Suppressor macrophage treated with lipopolysaccharide for 1 hour (primary cell): ENCODE measurements at places on chromosomes 5 and 9.

DNA sequence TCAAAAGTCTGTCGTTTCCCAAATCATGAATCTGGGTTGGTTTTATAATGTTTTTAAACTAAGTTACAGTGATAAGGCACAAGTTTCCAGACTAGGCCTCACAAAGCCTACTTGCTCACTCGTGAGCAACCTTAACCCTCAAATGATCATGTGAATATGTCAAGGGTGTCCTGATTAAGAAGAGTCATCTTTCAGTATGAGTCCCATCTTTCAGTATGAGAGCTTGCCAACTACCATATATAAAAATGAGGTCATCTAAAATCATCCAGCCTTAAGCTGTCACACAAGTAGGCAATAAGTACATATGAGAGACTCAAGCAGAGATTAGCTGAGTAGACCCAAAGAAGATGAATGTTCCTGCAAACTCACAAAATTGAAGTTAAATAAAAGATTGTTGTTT, 668.4 kb upstream of the FAM174A start:
- DNase-seq: no peak

- DNase-seq: no peak
These were observed 180.9 kb downstream of the AOPEP start for GRCh38 chr9:94907264-94907936.

- DNase-seq: no peak
These were observed 101.4 kb downstream of the FBXO4 start for GRCh38 chr5:42026446-42026845.

DNA sequence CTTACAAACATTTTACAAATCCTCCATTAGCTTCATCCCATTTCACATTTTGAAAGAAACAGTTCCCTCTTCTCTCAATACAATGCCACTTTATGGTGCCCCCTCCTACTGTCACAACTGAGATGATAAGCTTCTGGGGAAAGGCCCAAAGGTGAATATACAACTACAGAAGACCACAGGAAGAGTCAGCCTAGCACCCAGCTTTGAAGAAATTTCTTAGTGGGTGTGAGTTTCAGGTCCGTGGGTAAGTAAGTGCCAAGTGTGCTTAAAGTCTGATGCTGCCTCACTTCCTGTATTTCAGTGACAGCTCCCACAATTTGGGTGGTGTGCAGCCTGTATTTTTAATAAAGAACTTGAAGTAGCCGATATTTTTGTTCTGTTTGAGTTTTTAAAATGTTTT, 68.1 kb downstream of the ARHGEF28 start:
- DNase-seq: no peak

DNA sequence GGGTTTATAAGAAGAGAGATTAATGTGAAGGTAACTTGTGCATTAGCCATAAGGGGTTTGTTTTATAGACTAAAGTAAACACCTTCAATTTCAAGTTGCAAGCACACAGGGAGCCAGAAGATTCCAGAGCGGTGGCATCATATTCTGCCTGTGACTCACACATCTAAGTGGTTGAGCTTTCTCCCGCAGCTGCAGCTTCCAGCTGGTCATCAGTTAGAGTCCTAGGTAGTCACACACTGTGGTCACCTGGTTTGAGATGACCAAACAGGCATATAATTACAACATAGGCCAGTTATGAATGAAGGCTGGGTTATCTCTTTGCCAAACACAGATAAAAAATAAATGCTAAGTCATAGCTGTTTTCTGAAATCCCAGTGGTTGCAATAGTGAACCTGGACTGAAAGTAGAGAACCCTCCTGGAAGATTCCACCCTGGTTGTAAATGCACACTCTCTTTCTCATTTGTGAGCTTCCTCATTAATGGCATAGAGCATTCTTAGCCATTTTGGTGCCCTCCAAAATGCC, 171.3 kb downstream of the GDNF start:
- DNase-seq: peak; percentile 10

GRCh38 chr5:76586531-76586930, 36.7 kb downstream of the F2RL2 start:
- no peak for DNase-seq

DNA sequence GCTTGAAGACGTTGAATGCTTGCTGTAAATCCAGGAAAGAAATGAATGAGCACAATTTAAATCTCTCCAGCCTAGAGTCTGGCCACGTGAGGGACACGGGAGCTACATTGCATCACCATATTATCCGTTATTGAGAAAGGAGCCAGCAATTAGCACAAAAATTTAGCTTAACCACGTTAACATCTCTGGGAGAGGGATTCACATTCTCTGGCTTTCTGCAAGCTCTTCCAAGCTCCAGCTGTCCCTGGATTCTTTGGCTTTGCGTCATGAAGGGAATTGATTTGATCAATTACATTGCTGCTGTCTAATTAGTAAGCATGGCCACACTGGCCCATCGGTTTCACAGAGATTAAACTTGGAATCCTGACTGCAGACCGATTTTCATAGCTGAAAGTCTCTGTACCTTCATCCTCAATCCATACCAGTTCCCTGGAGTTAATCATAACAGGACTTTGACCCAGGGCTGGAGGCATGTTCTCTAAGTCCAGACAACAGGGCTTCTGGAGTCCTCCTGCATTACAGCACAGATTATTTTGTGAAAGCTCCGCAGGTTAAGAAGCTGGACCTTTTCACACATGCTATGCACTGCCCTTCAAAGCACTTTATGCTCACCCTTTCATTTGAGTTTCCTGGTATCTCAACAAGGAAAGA, 31.6 kb downstream of the ADRA1B start:
- no peak for DNase-seq

DNA sequence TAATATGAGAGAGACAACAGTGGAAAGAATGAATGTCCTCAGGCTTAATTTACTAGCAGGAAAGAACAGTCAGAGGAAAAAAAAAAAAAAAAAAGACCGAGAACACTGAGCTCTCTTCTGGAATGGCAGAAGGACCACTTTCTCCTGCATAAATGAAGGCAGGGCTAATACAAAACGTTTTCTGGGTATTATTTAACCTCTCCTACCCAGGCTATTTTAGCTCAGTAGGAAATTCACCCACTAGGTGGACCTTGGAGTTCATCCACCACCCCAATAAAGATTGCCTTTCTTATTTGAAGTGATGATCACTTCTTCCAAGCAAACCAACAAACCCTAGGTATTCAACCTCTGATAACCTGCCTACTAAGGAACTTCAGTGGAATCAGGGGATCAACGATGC, 3.7 kb downstream of the GLIS3 start:
- no peak for DNase-seq

DNA sequence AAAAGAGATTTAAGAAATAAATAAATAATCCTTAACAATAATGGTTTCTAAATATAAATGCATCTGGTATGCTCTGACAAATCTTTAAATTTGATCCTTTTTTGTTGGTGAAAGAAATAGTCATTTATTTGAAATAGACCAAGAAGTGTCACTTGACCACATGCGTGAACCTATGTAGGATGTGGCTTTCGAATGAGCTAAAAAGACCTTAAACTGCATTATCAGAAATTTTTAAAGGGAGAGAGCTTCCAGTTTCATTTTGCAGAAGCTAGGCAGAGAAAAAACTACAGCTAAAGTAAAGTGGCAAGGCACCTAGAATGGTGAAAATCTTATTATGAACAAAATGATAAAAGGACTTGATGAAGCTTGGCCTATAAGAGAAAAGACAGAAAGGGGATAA, 309.2 kb upstream of the EFNA5 start:
- DNase-seq: no peak

- DNase-seq: no peak
These were observed 253.4 kb downstream of the ARHGAP26 start for GRCh38 chr5:143023411-143024096.

DNA sequence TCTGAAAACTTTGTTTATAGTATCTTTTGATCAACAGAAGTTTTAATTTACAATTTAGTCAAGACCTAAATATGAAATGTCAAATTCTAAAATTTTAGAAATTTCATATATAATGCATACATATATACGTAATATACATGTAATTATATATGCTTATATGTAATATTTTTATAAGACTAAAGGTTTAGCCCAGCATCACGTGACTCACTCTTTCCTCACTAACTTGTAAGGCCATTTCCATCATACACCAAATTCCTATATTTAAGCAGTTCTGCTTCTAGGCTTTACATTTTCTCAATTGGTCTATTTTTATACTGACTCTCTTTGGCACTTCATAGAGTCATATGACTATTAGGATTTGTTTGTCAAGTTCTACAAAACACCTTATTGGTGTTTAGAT, 56.4 kb downstream of the CFAP95 start:
- no peak for DNase-seq

DNA sequence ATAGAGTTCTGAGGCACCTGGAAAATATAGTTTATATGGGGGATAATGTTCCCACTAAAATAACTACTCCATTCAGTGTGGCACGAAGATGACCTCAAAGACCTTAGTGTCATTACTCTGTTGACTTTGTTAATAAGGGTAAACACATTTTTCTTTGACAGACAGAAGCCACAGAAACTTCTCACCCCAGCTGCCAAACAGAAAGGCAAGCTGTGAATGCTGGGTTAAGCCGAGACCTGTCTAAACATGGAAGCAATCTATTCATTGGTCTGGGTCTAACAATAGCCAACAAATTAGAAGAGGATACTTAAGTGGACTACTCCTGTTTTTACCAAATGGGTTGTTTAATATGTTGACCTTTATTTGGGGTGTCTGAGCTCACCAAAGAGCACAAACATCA, 171.4 kb downstream of the TLE1 start:
- DNase-seq: no peak

GRCh38 chr9:93218161-93218560, 34.2 kb downstream of the WNK2 start:
- no peak for DNase-seq
